Head of caudate nucleus (tissue), 42 donors: ENCODE measurements at places on chromosomes 5 and 9.

DNA sequence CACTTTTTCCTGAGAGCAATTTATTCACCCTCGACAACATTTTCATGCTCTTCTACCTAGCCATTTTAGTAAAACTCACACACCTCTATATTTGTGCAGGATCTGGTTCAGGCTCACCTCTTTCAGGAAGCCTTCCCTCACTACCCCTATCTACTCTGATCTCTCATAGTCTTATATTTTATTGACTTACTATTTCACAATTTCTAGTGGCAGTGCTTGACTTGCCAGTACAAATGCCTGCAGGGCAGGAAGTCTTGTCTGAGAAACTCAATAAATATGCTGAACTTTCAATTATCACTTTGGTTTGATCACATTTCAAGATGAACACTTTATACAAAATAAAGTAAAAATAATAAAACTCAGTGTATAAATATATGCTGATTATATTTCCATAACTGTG, 226.8 kb downstream of the CETN3 start:
- no peak for DNase-seq

- DNase-seq: no peak
Observed at GRCh38 chr5:58268268-58268667, 191.6 kb downstream of the PLK2 start.

GRCh38 chr5:59143926-59144333, 561.1 kb downstream of the RAB3C start:
- DNase-seq: no peak

GRCh38 chr9:127162046-127162863, 39.8 kb upstream of the ANGPTL2 start:
- peak; percentile 6 for DNase-seq

- no peak for DNase-seq
Observed at GRCh38 chr5:179777909-179778308, 15.9 kb upstream of the LTC4S start.

- no peak for DNase-seq
Observed at GRCh38 chr9:125992557-125992956, 245.4 kb downstream of the PBX3 start.

- DNase-seq: no peak
Observed at GRCh38 chr5:55219770-55220169, 7.3 kb downstream of the MCIDAS start.

GRCh38 chr9:115000217-115000639, 69.8 kb upstream of the TNFSF8 start:
- DNase-seq: no peak

DNA sequence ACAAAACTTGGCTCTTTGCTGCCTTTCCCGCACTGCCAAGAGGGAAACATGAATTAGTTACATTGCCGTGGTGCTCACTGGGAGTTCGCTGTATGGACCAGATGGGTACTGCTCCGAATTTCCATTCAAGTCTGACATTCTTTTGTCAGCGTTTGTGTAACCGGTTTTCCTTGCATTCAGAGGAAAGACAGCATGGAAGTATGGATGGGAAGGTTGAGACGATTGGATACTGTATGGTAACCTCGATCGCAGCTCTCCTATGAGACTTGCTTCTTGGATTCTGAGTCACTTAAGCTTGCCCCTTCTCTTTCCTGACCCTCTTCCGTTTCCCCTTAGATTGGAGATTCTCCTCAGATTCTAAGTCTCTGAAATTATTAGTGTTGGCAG, 625 bp upstream of the UBLCP1 start:
- no peak for DNase-seq

DNA sequence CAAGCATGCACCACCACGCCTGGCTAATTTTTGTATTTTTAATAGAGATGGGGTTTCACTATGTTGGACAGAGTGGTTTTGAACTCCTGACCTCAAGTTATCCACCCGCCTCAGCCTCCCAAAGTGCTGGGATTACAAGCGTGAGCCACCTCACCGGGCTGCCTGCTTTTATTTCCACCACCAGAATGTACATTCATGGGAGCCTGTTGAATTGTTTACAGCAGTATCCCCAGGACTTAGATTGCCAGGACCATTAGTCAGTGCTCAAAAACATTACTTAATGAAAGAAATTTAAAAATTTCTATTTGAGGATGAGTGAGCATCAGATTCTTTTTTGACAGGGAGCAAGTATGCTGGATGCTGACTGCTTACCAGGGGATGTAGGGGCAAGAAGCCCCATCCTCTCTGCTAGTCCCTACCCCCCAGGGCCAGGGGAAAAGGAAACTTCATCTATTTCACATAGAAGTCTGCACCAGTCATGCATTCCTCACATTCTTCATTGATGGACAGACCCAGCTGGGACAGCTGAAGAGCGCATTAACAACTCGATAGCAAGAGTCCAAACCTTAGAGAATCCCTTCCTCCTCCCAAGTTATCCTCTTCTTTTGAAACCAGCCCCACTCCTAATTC, 10.3 kb upstream of the RGMB start:
- no peak for DNase-seq

DNA sequence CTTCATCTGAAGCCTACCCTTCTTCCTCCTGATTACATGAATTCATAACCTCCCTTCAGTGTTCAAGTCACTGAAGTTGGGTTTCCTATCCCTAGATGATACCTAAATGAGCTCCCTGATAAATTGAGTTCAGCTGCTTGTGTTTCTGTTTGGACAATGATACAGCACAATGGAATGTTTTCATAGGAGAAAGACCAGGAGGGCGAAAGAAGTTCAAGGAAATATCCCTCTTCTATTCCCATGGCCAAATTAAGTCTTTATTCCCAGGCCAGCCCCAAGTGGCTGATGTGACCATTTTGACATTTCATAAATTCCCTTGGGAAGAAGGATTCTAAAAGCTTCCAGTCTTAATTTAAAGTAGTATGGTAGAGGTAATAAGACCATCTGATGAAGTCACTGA, 555.8 kb upstream of the CLINT1 start:
- DNase-seq: no peak

GRCh38 chr5:148823871-148824270, 2.5 kb upstream of the ADRB2 start:
- no peak for DNase-seq

GRCh38 chr5:180323160-180323559, 30.0 kb downstream of the GFPT2 start:
- DNase-seq: no peak

DNA sequence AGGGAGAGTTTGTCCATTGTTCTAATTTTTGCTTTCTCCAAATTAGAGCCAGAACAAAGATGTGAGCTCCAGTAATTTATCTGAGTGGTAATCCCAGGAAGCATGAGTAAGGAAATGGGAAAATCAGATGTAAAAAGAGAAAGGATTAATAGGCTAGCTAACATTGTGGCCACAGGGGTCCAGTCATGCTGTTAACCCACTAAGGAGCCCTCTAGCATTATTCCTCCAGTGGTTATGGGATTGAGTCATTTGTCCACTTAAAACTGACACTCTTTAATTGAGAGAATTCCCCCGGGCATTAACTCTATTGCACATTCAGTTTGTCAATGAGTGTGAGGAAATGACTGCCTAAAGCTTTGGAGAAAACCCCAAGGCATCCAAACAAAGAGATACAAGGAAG, 700.3 kb upstream of the TYRP1 start:
- DNase-seq: no peak

GRCh38 chr5:178376921-178377582, 144.4 kb upstream of the PHYKPL start:
- DNase-seq: no peak

GRCh38 chr5:52748590-52748989, 39.1 kb upstream of the ITGA1 start:
- DNase-seq: no peak

DNA sequence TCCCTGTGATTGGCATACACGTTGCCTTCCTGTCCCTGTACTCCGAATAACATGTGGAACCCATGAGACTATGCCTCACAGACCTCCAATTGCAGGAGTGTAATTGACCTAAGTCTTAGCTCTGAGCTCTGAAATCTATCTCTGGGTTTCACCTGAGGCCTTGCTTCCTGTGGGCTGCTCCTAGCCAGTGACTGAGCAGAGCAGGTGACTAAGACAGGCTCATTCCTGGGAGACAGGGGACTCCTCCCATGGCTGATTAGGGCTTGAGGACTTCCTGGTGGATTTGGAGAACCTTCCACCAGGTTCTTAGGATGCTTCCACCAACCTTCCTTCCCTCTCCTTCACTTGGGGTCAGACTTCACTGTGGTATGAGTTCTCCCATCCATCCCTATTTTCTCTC, 22.3 kb upstream of the MIER3 start:
- DNase-seq: no peak

DNA sequence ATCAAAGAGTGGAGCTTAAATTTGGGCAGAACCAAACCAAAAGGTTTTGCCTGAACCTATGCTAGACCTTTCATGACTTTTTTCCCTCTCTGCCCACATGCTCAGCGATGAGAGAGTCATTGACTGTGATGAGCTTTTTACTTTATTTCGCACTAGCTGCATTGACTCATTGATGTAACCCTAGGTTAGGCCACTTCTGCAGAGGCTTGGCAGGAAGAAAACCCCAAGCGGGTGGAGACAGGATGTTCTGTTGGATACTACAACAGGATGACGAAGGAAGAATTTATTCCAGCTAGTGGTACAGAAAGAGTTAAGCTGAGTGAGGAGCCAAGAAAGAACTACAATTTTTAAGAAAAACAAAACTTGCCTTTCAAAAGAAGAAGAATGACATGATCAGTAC, 18.4 kb downstream of the AGXT2 start:
- DNase-seq: no peak

- DNase-seq: no peak
Observed at GRCh38 chr9:7011395-7012067, 253.8 kb downstream of the KDM4C start.

DNA sequence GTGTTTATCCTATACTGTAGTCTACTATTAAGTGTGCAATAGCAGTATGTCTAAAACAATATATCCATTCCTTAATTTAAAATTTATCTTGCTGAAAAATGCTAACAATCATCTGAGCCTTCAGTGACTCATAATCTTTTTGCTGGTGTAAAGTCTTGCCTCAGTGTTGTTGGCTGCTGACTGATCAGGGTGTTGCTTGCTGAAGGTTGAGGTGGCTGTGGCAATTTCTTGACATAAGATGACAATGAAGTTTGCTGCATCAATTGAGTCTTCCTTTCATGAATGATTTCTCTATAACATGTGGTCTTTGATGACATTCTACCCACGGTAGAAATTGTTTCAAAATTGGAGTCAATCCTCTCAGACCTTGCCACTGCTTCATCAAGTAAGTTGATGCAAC, 24.3 kb upstream of the SPEF2 start:
- DNase-seq: no peak

- no peak for DNase-seq
Observed at GRCh38 chr5:112549605-112550166, 130.6 kb upstream of the EPB41L4A start.

- no peak for DNase-seq
Observed at GRCh38 chr9:129323999-129324553, 146.0 kb upstream of the IER5L start.

GRCh38 chr9:99416007-99416406, 193.9 kb downstream of the SEC61B start:
- no peak for DNase-seq

DNA sequence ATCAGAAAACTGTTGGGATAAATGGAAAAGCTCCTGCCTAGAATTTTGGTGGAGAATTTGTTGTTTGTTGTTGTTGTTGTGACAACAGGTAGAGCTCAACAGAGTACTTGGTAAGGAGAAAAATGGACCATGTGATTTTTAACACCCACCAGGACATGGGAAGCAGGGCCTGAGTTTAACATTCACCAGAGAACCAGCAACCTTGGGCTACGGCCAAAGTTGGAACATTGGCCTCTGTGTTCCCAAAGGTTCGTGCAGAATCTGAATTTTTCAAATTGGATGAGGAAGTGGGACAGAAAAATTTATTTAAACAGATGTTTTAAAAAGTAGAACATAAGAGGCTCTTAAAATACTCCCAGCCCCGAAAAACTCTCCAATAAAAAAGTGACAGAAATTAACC, 127.0 kb downstream of the GNA14 start:
- DNase-seq: peak; percentile 74

- no peak for DNase-seq
Observed at GRCh38 chr5:62421414-62421813, 8.9 kb downstream of the IPO11 start.

DNA sequence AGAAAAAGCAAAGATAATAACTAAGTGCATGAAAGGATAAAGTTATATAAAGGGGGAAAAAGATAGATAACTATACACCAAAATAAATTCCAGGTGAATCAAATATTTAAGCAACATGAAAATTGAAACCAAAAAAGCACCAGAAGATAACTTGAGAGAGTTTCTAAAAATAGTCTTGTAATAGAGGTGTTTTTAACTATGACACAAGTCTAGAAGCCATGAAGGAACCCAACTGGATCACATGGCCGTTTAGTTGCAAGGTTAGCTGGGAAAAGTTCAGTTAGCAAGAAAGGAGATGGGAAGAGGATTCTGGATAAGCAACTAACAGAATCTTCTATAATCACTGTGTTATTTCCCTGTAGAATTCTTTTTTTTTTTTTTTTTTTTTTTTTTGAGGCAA, 9.2 kb upstream of the RASA1 start:
- DNase-seq: no peak

GRCh38 chr5:155430192-155430591, 416.6 kb downstream of the KIF4B start:
- DNase-seq: no peak

- no peak for DNase-seq
Observed at GRCh38 chr5:122083535-122083934, 5.5 kb upstream of the LOX start.

GRCh38 chr5:24492229-24492628, 152.5 kb downstream of the CDH10 start:
- no peak for DNase-seq

DNA sequence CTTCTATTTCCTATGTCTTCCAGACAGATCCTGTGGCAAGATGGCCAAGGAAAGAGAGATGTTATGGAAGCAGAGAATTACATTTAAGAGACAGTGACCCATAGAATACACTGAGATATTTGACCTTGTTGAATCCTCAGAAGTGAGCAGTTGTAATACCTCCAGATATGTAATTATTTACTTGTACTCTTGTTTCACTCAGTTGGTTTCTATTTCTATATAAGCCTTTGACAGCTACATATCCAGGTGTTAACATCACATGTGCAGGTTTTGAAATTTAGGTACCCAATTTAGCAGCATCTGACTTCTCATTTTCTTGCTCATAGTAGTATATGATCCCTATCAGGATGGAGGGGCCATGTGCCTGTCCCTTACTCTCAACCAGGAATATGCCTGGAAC, 269.5 kb downstream of the CD180 start:
- DNase-seq: no peak

GRCh38 chr9:15369238-15369637, 53.4 kb upstream of the SNAPC3 start:
- no peak for DNase-seq
